ENCODE measurements at places on chromosomes 6 and 20. TPM values are rescaled to one million over a fixed set of nuclear protein-coding genes. Genes with fewer than 3 reads are reported as not detected.

XKR7 gene
- total RNA-seq: not detected

REPS1 gene
- 22.7 TPM for total RNA-seq

DAAM2 gene
- total RNA-seq: 96.0 TPM

GPLD1 gene
- 0.46 TPM for total RNA-seq

PPIL4 gene
- total RNA-seq: 32.4 TPM

LBP gene
- not detected for total RNA-seq

ULBP1 gene
- 0.17 TPM for total RNA-seq

OPRL1 gene
- 2.4 TPM for total RNA-seq

CRISP3 gene
- not detected for total RNA-seq

SEMG1 gene
- total RNA-seq: not detected

IRAK1BP1 gene
- total RNA-seq: 4.2 TPM

RWDD1 gene
- 14.2 TPM for total RNA-seq

All from smooth muscle cell of the pulmonary artery (primary cell).